Activated naive CD4-positive, alpha-beta T cell (primary cell): ENCODE measurements at places on chromosomes 13 and 19.

- no peak for DNase-seq
Observed at GRCh38 chr19:34214040-34214439, 40.3 kb upstream of the GARRE1 start.

- DNase-seq = no peak
Observed at GRCh38 chr13:75877071-75877470, 240.9 kb downstream of the LMO7 start.

- no peak for DNase-seq
Observed at GRCh38 chr13:31129419-31129818, 32.3 kb downstream of the HSPH1 start.

DNA sequence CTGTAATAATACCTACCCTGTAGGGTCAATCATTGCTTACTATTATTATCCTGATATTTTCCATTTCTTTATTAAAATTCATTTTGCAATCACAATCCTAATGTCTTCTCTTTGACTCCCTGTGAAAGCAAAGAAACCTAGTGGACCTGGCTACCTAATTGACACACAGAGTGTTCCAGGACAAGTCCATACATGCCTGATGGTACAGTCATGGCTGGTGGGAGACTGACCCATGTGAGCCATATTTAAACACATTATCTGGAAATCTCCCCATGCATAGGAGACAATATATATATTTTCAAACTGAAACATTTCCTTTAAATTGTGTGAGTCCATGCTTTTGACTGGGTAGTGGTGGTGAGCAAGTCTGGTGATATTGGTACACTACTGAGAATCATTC is 230.6 kb upstream of the DACH1 start:
- DNase-seq = no peak

DNA sequence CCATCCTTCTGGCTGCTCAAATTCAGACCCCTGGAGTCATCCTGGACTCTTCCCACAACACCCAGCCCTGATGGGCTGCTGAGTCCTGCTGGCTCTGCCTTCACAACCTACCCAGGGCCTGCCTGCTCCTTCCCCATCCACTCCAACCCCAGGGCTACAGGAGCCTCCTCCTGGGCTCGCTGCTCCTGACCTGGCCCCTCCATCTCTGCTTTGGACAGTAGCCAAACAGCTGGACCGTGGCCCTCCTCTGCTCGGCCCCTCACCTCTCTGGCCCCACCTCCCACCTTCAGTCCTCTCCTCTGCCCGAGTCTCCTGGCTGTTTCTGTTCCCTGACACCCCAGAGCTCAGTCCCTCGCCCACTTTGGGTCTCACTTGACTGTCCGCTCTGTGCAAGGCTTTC is 66.7 kb downstream of the CEBPG start:
- no peak for DNase-seq

DNA sequence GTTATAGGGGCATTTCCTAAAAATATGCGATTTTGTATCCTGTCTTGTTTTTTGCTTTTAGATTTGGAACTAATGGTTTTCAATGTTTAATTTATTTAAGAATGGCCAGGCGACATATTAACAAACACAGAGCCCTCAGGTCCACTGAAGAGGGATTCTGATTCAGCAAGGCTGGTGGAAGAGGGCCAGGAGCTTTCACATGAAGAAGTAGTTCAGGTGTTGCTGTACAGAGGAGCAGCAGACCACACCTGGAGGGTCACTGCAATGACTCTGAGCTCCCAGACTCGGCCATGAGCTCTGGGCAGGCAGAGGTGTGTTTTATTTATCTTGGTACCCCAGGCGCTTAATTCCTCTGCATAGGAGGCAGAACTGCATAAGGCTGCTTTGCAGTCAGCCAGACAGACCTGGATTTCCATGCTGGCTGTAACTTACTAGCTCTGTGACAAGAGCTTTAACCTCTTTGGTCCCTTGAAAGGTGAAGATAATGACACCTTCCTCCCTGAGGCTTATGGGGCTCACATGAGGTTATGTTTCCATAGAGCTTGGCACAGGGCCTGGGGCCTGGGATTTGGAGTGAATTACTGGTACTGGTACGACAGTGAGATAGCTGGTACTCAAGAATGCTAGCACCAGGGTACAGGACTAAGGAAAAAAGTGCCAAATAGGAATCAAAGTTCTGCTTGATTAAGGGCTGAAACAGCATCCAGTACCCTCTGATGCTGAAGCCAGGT is 184.7 kb downstream of the OXGR1 start:
- DNase-seq = no peak

DNA sequence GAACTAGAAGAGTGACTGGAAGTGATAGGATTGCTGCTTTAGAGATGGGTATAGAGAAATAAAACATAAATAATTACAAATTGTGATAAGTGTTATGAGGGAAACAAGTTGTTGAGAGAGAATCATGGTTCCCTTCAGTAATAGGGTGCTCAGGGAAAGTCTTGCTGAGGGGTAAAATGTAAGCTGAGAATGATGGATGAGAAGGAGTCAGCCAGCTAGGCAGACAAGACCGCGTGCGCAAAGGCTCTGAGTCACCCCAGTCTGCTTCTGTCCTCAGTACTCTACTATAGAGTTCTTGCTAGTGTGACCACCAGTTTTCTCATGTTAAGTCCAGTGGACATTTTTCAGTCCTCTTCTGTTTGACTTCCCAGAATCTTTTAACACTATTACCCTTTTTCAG is 39.5 kb downstream of the PCCA start:
- DNase-seq = no peak

GRCh38 chr13:80360453-80360800 is 19.5 kb upstream of the SPRY2 start:
- DNase-seq = no peak

DNA sequence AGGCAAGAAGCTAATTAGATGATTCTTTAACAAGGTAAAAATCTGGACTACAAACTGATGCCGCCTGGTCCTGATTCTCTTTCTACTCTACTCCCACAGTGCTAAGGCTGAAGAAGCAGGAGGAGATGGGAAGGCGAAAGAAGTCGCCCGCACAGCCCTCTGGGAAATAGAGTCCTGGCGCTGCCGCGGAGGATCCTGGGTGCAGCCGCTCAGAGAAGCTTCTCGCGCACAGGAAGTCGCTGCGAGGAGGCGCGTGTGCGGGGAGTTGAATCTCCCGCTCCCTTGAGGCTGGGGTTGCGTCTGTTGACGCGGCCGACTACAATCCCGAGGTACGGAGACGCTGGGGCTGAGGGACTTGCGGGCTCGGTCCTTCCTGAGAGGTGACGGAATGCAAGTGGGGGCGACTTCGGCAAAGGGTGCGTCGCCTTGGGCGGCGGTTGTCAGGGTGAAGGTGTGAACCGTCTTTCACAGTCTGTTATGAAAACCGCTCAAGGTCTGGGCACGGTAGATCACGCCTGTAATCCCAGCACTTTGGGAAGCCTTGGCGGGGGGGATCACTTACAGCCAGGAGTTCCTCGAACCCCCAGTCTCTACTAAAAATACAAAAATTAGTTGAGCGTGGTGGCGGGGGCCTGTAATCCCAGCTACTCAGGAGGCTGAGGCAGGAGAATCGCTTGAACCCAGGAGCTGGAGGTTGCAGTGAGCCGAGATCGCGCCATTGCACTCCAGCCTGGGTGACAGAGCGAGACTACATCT is at the start of gene ZNF473:
Gene ZNF473, plus strand, starts transcription at position 212 of the 756 bp plus-strand sequence. CDS start 5,078 bp downstream, outside the sequence.
- DNase-seq = peak; percentile 69

DNA sequence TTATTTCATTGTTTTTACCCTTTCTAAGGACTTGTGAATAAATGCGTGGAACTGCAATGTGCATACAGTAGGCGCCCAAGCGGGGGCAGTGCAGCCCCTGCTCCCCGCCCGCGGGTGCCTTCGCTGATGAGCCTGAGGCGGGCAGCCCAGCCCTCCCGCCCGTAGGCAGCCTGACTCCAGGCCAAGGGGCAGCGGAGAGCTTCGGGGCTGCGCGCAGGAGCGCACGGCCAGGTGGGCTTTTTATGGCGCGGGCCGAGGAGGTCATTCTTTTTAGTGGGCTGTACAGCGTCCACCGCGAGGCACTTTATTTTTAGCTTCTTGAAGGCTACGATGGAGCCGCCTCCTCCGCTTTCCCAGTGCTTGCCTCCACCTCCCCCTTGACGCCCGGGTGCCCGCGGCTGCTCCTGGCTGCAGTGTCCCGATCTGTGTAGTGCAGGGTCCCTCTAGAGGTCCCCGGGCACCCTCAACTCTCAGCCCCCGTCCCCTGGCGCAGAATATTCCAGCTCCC is 60.5 kb downstream of the CCNE1 start:
- DNase-seq = no peak

DNA sequence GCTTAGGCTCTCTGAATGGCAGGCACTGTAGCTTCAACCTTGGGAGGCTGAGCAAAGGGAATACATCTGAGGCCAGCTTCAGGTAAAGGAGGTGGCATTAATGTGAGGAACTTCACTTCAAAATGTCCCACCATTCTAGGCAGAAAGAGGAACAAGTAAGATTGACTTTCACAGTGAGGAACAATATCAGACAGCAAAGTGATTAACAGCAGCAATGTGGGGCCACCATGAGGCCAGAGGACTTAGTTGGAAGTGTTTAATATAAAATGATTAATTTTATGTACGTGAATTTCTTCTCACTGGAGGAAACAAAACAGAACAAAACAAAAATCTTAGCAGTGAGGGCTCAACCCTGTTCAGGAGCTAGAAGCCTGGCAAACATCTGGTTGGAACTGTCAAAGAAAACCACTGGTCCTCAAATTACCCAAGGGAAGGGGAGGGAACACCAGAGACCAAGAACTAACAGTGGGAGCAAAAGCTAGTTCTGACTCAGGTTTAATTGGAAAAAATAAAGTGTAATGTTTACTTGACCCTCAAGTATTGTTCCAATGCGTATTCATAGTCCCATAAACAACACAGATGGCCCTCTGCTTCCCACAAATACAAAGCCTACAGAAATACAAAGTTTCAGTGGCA is 43.9 kb upstream of the FRY start:
- no peak for DNase-seq

- no peak for DNase-seq
Observed at GRCh38 chr19:39520541-39521484, 5.9 kb downstream of the SELENOV start.

DNA sequence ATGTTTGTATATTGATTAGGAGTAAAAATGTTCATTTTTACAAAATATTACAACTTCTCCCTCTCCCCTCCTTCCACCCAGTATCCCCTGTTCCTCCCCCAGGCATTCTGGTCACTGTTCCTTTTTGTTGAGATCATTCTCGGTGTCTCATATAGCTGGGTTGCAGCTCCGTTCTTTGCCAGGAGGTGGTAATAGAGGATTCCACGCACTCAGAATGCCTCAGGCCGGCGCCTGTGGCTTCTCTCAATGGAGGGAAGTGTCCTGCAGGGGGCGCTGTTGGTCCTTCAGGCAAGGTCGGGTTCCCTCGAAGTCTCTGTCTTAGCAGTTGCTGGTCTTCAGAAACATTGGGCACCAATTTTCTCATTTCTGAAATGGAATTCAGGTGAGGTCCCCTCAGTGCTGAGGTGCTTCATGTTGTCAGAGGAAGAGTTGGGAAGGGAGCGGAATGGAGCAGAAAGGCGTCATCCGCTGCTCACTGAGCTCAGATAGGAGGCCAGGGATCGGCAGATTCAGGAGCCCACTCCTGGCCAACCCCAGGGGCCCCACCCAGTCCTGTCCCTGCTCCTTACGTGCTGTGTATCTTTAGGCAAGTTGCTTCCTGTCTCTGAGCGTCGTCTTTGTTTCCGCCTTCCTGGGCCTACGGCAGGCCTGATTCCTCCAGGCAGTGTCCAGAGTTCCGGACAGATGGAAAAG is 10.3 kb upstream of the GARIN5A start:
- DNase-seq = no peak

GRCh38 chr19:2552859-2553258 is 76.9 kb downstream of the GADD45B start:
- DNase-seq = no peak

GRCh38 chr13:47628666-47629065 is 372.4 kb downstream of the SUCLA2 start:
- no peak for DNase-seq

- no peak for DNase-seq
Observed at GRCh38 chr13:37899753-37900152, 30.2 kb upstream of the TRPC4 start.

DNA sequence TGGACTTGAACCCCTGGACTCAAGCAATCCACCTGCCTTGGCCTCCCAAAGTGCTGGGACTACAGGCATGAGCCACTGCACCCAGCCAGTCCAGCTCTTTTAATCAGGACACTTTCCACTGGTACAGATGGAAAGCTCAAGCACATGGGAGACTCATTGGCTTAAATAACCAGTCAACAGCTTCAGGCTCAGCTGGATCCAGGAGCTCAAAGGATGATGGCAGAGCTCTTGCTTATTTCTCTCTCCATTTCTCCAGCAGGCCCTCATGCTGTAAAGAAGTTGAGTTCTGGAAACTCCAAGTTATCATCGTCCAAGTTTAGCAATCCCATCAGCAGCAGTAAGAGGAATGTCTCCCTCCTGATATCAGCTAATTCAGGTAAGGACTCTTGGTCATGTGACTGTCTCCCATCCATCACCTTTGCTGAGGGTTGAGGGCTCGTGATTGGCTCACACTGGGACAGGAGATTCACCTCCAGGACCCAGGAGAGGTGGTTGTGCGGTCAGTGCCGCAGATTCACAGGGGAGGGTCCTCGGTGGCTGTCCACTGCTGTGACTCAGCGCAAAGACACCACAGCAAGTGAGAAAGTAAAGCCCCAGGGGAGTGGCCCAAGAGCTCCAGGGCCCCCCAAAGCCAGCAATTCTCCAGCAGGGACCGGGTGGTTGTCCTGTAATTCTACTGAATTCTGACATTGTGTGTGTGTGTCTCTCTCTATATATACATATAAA is 5.1 kb downstream of the CCL25 start:
- no peak for DNase-seq

- DNase-seq = no peak
Observed at GRCh38 chr13:58782736-58783135, 1151.2 kb downstream of the PCDH17 start.

GRCh38 chr13:31234729-31235128 is 35.0 kb downstream of the B3GLCT start:
- DNase-seq = no peak

DNA sequence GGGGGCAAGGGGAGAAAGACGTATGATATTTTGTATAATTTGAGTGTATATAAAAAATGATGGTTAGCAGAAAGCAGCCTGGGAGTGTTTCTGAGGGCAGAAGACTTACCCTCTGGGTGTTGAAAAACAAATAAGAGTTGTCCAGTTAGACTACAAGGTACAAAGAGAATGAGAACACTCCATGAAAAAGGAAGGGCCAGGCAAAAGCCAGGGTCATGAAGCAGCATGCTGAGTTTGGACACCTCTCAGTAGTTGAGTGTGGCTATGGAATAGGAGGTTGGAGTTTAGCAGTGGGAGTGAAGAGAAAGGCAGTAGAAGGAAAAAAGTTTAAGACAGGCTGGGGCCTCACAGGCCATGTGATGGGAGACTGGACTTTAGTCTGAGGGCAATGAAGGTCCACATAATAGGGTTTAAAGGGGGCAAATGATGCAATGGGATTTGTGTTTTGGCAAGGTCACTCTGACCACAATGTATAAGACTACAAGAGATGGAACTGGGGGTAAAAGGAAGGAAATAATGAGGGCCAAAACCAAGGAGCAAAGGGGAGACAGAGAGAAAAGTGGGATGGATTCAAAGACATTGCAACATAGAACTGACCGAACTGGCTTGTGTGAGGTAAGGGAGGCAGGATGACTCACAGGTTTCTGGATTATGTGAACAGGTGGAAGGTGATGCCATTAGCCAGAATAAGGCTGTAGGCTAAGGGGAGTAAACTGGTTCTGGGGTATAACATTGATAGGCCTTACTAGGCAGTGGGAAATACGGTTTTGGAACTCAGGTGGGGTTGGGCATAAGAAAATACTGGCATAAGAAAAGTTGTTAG is 76.6 kb downstream of the SERP2 start:
- no peak for DNase-seq

GRCh38 chr19:389255-389934 is 19.6 kb downstream of the C2CD4C start:
- no peak for DNase-seq
